ENCODE measurements at places on chromosomes 6 and 20.

GRCh38 chr20:689947-690346 lies 14.3 kb upstream of the SCRT2 start:
- H3K4me1 ChIP-seq, result no peaks in the 10 kb centered on the region
- no peak overlapping the region for H3K4me3 ChIP-seq
- DNase-seq, result no peak
- no peaks in the 10 kb centered on the region for H3K36me3 ChIP-seq
- H3K27ac ChIP-seq, result no peak overlapping the region
- H3K27me3 ChIP-seq, result peaks cover 69% of the 10 kb centered on the region

GRCh38 chr6:33243476-33243875 lies 28.2 kb downstream of the VPS52 start:
- no peaks in the 10 kb centered on the region for H3K36me3 ChIP-seq
- no peak overlapping the region for H3K27ac ChIP-seq
- H3K4me1 ChIP-seq, result peaks cover 5% of the 10 kb centered on the region

DNA sequence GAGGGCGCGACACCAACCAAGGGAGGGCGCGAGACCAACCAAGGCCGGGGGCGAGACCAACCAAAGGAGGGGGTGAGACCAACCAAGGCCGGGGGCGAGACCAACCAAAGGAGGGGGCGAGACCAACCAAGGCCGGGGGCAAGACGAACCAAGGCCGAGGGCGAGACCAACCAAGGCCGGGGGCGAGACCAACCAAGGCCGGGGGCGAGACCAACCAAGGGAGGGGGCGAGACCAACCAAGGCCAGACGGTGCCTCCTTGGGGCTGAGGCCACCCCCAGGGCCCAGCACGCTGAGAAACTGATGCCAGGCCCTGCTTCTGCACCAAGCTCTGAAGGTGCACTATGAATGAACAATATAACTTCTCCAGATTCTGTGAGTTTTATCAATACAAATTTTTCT lies 87.2 kb downstream of the TAF4 start:
- no peak overlapping the region for H3K4me3 ChIP-seq
- DNase-seq, result no peak
- H3K36me3 ChIP-seq, result peaks cover 12% of the 10 kb centered on the region
- no peak overlapping the region for H3K27ac ChIP-seq
- H3K4me1 ChIP-seq, result no peaks in the 10 kb centered on the region

GRCh38 chr20:20148779-20149178 lies 96.4 kb downstream of the CFAP61 start:
- peaks cover 38% of the 10 kb centered on the region for H3K27me3 ChIP-seq
- DNase-seq, result no peak
- H3K4me1 ChIP-seq, result no peaks in the 10 kb centered on the region
- H3K36me3 ChIP-seq, result no peaks in the 10 kb centered on the region
- no peak overlapping the region for H3K4me3 ChIP-seq

GRCh38 chr20:51596668-51597388 lies 54.3 kb upstream of the NFATC2 start:
- peaks cover 40% of the 10 kb centered on the region for H3K4me1 ChIP-seq
- H3K27me3 ChIP-seq, result no peaks in the 10 kb centered on the region
- peak overlapping the region; percentile 62 for H3K27ac ChIP-seq
- H3K36me3 ChIP-seq, result peaks cover 19% of the 10 kb centered on the region
- no peak for DNase-seq
- H3K4me3 ChIP-seq, result no peak overlapping the region

GRCh38 chr6:137677709-137678108 lies 183.5 kb upstream of the OLIG3 start:
- no peak for DNase-seq
- peaks cover 6% of the 10 kb centered on the region for H3K36me3 ChIP-seq
- no peak overlapping the region for H3K27ac ChIP-seq
- H3K4me3 ChIP-seq, result no peak overlapping the region
- H3K27me3 ChIP-seq, result no peaks in the 10 kb centered on the region
- peaks cover 9% of the 10 kb centered on the region for H3K4me1 ChIP-seq

DNA sequence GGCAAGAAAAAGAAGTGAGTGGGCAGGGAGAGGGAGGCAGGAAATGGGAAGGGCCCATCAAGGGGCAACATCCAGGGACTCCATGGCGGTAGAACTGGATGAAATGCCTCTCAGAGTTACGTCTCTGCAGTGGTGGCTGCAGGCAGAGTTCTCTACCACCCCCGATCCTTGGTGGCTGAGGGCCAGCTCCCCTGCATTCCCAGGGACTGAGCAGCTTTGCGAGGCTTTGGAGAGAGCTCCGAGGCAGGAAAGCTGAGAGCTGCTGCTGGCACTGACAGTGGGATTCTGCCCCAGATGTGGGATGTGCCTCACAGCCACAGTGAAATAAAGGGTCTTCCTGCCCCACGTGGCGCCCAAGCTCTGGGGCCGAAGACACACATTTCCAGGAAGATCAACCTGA lies 236.6 kb downstream of the SLC24A3 start:
- H3K4me3 ChIP-seq, result no peak overlapping the region
- H3K4me1 ChIP-seq, result peaks cover 48% of the 10 kb centered on the region
- peak; percentile 46 for DNase-seq
- peaks cover 2% of the 10 kb centered on the region for H3K27me3 ChIP-seq
- H3K36me3 ChIP-seq, result peaks cover 1% of the 10 kb centered on the region
- H3K27ac ChIP-seq, result peak overlapping the region; percentile 44

- DNase-seq, result no peak
- no peaks in the 10 kb centered on the region for H3K4me1 ChIP-seq
- H3K27me3 ChIP-seq, result peaks cover 6% of the 10 kb centered on the region
- H3K36me3 ChIP-seq, result no peaks in the 10 kb centered on the region
- H3K4me3 ChIP-seq, result no peak overlapping the region
These were observed 15.1 kb upstream of the PPP1R16B start for GRCh38 chr20:38790200-38791053.

DNA sequence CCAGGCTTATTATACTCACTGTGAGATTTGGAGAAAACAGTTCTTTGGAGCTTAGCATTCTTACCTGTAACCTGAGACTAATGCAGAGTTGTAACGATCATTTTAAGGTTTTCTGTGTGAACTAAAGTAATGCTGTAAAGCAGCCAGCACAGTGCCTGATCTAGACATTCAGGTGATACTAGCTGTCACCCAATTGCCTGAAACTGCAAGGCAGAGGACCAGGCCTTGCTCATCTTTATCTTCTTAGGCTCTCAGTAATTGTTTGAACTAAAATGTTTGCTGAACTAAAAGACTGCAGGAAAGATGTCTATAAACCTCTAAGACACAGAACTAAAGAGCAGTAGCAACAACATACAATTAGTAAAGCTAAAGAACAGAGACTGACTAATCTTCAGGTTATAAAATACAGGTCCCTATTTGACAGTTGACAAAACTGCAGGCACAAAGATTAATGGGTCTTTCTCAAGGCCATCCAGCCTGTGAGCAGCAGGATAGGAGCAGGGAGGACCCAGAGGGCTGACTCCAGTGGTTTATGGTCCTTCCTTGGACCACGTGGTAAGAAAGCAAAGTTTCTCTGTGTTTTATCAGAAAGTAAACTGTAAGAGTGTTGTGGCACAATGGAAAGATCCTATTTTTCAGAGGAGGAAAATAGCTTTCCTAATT lies 31.4 kb downstream of the SMLR1 start:
- no peaks in the 10 kb centered on the region for H3K27me3 ChIP-seq
- no peak for DNase-seq
- H3K36me3 ChIP-seq, result peaks cover 9% of the 10 kb centered on the region
- H3K27ac ChIP-seq, result peak overlapping the region; percentile 43
- H3K4me1 ChIP-seq, result peaks cover 18% of the 10 kb centered on the region
- H3K4me3 ChIP-seq, result no peak overlapping the region

DNA sequence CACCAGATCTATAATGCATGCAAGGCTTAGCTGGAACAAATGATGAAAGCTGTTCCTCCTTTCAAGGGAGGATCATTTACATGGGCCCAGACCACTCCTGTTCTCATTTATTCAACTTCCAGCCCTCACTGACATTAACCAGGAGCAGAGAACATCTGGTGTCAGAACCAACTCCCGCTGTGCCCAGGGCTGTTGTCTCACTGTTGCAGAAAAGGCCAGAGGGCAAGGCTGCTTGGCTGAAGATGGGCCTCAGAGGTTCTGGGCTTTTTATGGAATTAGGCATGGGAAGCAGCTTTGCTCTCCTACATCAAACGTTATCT lies 164.2 kb downstream of the GMPR start:
- no peak overlapping the region for H3K4me3 ChIP-seq
- no peaks in the 10 kb centered on the region for H3K27me3 ChIP-seq
- peaks cover 47% of the 10 kb centered on the region for H3K4me1 ChIP-seq
- no peak for DNase-seq
- H3K36me3 ChIP-seq, result peaks cover 5% of the 10 kb centered on the region

- no peak overlapping the region for H3K4me3 ChIP-seq
- H3K4me1 ChIP-seq, result no peaks in the 10 kb centered on the region
- no peak overlapping the region for H3K27ac ChIP-seq
- H3K27me3 ChIP-seq, result peaks cover 12% of the 10 kb centered on the region
These were observed 41.3 kb upstream of the TAGAP start for GRCh38 chr6:159086033-159086618.

GRCh38 chr6:163320804-163321203 lies 93.7 kb upstream of the QKI start:
- H3K36me3 ChIP-seq, result no peaks in the 10 kb centered on the region
- H3K27ac ChIP-seq, result no peak overlapping the region
- H3K4me3 ChIP-seq, result no peak overlapping the region
- H3K27me3 ChIP-seq, result no peaks in the 10 kb centered on the region
- H3K4me1 ChIP-seq, result peaks cover 32% of the 10 kb centered on the region

DNA sequence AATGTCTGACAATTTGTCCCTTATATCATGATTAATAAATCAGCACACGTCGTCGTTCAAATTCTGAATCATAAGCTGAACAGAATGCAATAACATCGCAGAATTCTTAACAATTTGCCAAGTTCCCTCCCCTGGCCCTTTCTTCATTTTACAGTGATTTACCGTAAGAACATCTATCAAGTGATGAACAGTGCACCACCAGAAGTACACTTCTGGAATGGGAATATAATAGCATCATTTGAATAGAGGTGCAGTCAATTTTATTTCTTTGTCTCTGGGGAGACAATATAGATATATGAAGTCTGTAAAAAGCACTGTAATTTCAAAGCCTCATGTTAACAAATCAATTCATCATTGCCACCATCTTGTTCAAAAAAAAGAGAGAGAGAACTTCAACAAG lies 145.1 kb upstream of the SMLR1 start:
- no peak overlapping the region for H3K27ac ChIP-seq
- H3K4me3 ChIP-seq, result no peak overlapping the region

DNA sequence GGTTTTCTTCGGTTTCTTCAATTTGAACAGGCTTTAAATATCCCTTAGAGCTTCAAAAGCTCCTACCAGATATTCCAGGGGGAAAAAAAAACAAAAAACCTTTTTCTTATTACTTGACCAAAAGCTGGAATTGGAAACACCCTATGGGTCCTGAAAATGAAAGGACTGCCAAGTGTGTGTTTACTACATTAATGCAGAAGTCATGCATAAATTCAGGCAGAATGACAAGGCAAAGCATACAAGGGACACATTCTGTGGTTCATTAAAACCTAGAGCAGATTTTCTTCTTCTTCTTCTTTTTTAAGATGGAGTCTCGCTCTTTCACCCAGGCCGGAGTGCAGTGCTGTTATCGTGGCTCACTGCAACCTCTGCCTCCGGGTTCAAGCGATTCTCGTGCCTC lies 119.1 kb downstream of the GMDS start:
- no peak overlapping the region for H3K27ac ChIP-seq
- no peaks in the 10 kb centered on the region for H3K36me3 ChIP-seq
- H3K27me3 ChIP-seq, result no peaks in the 10 kb centered on the region
- H3K4me3 ChIP-seq, result no peak overlapping the region
- H3K4me1 ChIP-seq, result peaks cover 8% of the 10 kb centered on the region
- no peak for DNase-seq

- H3K27ac ChIP-seq, result no peak overlapping the region
- no peak overlapping the region for H3K4me3 ChIP-seq
- no peak for DNase-seq
- H3K36me3 ChIP-seq, result no peaks in the 10 kb centered on the region
- peaks cover 14% of the 10 kb centered on the region for H3K27me3 ChIP-seq
- H3K4me1 ChIP-seq, result no peaks in the 10 kb centered on the region
These were observed 7.7 kb upstream of the SLC35A1 start for GRCh38 chr6:87465051-87465450.

DNA sequence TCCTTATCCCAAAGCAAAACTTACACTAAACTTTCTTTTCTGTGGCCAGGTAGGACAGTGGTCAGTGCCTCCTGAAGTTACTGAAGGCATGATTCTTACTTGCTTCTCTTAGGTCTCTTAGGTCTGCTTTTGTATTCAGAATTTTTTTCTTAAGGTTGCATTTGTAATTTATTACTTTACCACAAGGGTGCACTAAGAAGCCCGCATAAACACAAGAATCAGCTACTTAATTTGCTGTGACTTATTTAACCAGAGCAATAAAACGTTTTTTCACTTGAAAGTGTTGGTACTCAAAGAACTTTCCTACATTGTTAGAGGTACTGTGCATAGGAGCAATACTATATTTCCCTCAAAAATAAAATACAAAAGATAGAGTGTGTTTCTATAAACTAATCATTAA lies 75.4 kb upstream of the LAMA2 start:
- peaks cover 7% of the 10 kb centered on the region for H3K36me3 ChIP-seq
- peaks cover 4% of the 10 kb centered on the region for H3K4me1 ChIP-seq
- H3K27ac ChIP-seq, result no peak overlapping the region

DNA sequence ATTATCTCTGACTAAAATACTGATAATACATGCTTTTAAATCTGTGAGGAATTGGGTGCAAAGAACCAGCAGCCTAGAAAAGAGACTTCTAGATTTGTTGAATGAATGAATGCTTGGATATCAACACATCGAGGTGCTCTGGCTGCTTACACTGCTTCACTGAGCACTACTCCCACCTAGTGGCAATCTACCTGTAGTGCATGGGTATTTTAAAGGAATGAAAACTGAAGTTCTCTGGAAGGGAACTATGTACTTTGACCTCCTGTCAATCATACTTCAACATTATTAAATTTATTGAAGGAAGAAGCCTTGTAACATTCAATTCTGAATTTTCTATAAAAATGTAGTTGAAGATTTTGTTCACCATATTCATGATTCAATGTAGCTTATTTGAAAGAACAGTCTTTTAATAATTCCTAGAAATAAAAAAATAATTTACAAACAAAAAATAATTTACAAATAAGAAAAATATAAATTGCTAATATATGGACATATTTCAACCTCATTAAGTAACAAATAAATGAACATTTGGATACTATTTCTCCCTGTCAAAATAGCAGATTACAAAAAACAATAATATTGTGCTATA lies 111.2 kb upstream of the MMS22L start:
- no peak overlapping the region for H3K27ac ChIP-seq
- H3K36me3 ChIP-seq, result no peaks in the 10 kb centered on the region
- DNase-seq, result peak; percentile 39
- peaks cover 1% of the 10 kb centered on the region for H3K4me1 ChIP-seq
- H3K27me3 ChIP-seq, result no peaks in the 10 kb centered on the region
